Left cardiac atrium (tissue), 4 donors: ENCODE measurements at places on chromosomes 7 and 10. TPM values are rescaled to one million over a fixed set of nuclear protein-coding genes. Genes with fewer than 3 reads are reported as not detected.

Gene ANKRD2
- total RNA-seq: 54.6 TPM

Gene GTPBP10
- total RNA-seq: 17.8 TPM

Gene CFAP43
- 0.29 TPM for total RNA-seq

Gene TAS2R5
- 0.58 TPM for total RNA-seq

Gene PNLIPRP1
- not detected for total RNA-seq

Gene MKX
- 0.50 TPM for total RNA-seq

Gene EDRF1
- 11.7 TPM for total RNA-seq

Gene PRTFDC1
- 6.3 TPM for total RNA-seq

Gene MMD2
- not detected for total RNA-seq

Gene ZNF804B
- total RNA-seq: not detected
